ENCODE measurements at places on chromosomes 7 and 10.
A peak's percentile ranks its signal among the peaks of the same experiment; 100 is the strongest.

DNA sequence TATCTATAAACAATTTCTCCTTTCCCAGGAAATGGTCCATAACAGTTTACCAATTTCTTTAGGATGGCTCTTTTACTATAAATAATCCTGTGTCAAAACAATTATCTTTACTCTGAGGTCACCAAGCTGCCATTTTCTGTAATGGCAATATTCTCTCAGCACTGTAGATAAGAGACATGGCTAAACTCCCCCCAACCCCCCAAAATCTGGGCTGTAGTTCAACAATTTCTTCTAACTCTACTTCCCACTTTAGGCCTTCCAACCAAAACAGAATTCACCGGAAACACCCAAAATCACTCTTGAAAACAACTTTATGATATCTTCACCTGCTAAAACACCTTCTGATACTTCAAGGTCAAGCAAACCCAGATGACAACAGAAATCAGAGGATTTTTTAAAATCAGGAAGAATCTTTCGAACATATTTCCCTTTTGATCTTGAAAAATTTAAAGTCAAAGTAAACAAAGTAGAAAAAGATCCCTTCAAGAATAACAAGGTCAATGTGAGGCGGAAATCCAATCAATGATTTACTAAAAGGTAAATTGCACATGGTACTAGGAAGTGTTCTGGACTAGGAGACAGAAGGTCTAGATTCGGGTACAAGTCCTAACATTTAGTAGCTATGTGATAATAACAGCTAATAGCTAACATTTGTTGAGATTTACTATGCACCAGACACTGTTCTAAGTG, 176.8 kb downstream of the CPEB3 start:
- H3K4me1 ChIP-seq = peaks cover 12% of the 10 kb centered on the region
- no peak overlapping the region for H3K27ac ChIP-seq
- DNase-seq = no peak
- no peak overlapping the region for H3K4me3 ChIP-seq
- no peaks in the 10 kb centered on the region for H3K27me3 ChIP-seq
- H3K36me3 ChIP-seq = no peaks in the 10 kb centered on the region

GRCh38 chr10:71835671-71836595, 15.1 kb downstream of the PSAP start:
- H3K4me1 ChIP-seq = peaks cover 20% of the 10 kb centered on the region
- no peaks in the 10 kb centered on the region for H3K27me3 ChIP-seq
- DNase-seq = peak; percentile 71
- H3K4me3 ChIP-seq = no peak overlapping the region

DNA sequence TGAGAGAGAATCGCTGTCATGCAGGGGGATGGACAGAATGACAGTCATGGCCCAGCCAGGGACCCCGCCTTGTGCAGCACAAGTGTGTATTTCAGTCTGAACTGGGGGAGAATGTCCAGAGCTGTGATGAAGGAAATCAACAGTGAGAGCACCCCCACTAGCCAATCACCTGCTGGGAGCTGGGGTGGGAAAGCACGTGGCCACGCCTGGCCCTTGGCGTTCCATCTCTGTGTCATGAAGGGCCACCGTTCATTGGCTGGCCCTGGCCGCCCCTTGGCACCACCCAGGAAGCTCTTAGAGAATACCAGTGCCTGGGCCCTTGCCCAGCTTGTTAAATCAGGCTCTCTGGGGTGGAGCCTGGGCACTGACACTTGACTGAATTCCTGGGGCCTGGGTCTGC, 22.8 kb downstream of the GRID1 start:
- no peaks in the 10 kb centered on the region for H3K4me1 ChIP-seq
- no peak for DNase-seq
- H3K36me3 ChIP-seq = no peaks in the 10 kb centered on the region
- H3K27ac ChIP-seq = no peak overlapping the region
- H3K4me3 ChIP-seq = no peak overlapping the region

- no peaks in the 10 kb centered on the region for H3K27me3 ChIP-seq
- no peaks in the 10 kb centered on the region for H3K4me1 ChIP-seq
- DNase-seq = peak; percentile 40
- no peak overlapping the region for H3K27ac ChIP-seq
- H3K36me3 ChIP-seq = no peaks in the 10 kb centered on the region
Observed at GRCh38 chr10:49407552-49408137, 11.8 kb upstream of the DRGX start.

Measured in ovary (tissue), 10 donors.